ENCODE measurements at places on chromosomes 2 and 18.

GRCh38 chr2:17194083-17194482 lies 324.2 kb downstream of the RAD51AP2 start:
- no peak for DNase-seq

- no peak for DNase-seq
Measured at GRCh38 chr2:38535404-38535743, 67.4 kb downstream of the HNRNPLL start.

DNA sequence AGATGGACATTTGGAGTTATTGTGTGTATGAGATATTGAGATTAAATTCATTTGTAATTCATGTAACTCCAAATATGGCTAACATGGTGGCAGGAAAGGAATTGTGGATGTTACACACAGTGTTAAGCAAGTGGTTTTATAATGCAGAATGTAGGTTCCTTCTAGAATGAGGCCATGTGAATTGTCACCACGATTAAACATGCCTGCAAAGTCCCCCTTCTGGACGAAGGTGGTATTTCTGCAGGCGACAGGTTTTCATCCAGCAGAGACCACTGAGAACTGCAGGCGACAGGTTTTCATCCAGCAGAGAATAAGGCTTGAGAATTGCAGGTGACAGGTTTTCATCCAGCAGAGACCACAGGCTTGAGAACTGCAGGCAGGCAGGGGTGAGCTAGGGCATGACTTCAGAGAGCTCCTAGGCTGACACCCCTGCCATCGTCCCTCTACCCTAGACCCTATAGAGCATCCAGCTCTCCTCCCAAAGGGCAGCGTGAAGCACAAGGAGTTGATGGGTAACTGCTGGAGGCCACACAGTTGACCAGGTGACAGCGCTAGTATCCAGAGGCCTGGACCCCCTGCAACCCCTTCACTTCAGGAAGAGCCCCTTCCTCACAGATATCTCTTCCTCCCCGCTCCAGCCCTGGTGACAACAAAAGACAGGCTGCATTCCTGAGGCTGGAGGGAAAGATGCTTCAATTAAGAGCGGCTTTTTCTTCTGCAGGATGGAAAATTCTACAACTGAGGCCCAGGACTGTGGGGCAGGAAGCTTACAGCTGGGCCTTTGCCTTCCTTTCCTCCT lies 175.8 kb downstream of the LOXHD1 start:
- DNase-seq = peak; percentile 40

DNA sequence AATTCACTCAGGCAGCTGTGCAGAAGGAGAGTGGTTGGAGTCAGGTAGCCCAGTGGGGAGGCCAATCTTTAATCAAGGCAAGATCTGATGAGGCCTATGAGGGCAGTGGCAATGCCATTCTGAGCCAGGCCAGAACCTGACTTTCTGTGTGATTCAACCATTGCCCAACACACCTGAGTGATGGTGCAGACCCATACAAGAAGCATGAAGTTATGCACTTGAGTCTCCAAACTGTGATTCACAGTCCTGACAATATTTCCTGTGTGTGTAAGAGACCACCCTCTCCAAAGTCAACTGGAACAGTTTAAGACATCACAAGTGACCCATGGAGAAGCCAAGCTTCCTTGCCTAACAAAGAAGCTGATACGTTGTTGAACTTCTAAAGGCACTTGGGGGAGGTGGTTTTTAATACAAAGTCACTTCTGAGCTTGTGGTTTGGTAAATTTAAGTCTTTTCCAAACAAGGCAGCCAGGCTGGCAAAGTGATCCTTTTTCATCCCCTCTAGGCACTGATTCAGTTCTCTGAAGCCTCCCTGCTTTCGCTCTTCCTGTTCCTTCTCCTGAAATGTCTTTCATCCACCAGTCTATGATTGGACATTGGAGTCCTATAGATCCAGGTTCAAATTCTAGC lies 49.0 kb downstream of the VSNL1 start:
- no peak for DNase-seq

DNA sequence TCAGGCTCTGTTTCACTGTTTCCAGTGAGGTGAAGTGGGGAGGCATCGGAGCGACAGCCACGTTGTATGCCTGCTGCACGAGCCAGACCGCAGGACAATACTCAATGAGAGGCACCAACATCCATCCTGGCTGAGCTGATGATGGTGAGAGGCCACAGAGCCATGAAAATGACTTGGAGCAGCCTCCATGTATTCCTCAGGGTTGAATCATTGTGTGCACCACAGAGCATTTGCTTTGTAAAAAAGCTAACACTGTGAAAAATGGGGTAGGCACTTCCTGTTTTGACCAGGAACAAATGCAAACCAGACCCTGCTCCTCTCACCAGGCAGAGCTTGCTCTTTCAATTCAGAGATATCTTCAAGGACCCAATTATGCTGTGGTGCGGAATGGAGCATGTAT lies 87.2 kb downstream of the LPIN1 start:
- no peak for DNase-seq

DNA sequence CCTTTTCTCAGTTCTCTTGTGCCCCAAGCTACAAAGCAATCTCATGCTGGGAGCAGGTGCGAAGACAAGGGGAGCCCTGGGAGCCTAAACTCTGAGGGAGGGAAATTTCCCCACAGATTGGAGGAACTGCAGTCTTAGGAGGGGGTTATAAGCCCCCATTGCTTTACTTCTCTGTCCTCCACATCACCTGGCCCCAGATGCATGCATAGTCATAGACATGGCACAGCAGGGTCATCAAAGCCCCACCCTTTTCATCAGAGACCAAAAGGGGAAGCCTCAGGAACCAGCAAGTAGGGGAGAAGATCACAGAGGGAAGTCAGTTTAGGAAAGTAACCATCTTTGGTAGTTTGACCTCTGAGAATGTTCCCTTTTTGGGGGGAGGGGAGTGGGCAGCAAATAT lies 33.7 kb downstream of the LANCL1 start:
- no peak for DNase-seq
